EH (cell line): ENCODE measurements at places on chromosomes 6 and 20.

GRCh38 chr6:162078126-162078525 lies 649.4 kb downstream of the PRKN start:
- no peak for DNase-seq

GRCh38 chr6:119347466-119348095 lies 2.0 kb downstream of the MAN1A1 start:
- DNase-seq = no peak

- DNase-seq = no peak
Observed at GRCh38 chr6:68575765-68576439, 59.2 kb upstream of the ADGRB3 start.

GRCh38 chr20:63270606-63271325 lies 1.8 kb upstream of the ARFGAP1 start:
- DNase-seq = no peak

DNA sequence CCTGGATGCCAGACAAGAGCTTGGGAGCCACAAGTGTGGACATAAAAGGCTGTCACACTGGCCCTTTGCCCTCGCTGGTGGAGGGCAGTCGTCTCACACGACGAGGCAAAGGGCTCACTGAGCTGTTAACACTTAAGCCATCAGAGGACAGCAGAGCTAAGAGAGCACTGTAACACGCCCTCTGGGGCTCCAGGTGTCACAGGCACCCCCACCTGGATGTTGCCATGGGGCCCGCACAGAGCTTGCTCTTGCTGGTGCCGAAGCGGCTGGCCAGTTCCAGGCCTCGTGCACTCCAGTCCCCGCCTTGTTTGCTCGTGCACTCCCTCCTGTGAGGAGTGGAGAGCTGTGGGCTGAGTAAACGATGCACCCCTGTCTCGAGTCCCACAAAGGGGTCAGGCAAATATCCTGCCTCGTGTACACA lies 37.4 kb downstream of the SLC35D3 start:
- no peak for DNase-seq

DNA sequence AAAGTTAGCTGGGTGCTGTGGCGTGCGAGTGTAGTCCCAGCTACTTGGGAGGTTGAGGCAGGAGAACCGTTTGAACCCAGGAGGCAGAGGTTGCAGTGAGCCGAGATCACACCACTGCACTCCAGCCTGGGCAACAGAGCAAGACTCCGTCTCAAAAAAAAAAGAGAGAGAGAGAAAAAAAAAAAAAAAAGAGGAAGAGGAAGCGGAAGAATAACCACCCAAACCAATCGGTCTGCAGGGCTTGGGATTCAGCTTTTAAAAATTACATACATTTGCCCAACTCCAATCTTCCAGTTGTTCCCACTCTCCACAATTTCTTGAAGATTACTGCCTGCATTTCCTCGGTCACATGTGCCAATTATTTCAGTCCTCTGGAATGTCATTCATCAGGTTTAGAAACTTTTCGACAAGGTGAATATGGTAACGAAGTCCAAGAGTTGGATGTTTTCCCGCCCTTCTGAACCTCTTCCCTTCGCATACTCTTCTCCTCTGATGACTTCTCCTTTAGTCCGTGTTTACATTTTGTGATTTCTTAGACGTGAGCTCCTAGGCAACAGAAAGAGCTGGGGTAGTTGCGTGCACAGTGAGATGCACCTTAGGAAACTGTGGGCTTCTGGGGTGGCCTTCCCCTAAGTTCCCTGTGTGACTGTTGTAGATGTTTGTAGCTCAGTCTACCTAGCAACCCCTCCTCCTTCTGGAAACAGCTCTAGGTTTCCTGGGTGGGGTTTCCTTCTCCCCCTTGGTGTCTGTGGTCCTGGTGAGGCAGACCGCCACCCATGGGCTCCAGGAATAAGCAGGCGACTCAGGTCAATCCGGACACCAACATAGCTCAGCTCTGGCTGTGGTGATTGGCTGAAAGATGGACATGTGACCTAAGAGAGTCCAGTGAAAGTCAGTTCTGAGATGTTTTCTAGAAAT lies 63.0 kb upstream of the NCOA3 start:
- no peak for DNase-seq

- no peak for DNase-seq
Observed at GRCh38 chr20:19936466-19937200, 80.5 kb upstream of the NAA20 start.

GRCh38 chr6:12842114-12842513 lies 125.5 kb downstream of the PHACTR1 start:
- peak; percentile 26 for DNase-seq

DNA sequence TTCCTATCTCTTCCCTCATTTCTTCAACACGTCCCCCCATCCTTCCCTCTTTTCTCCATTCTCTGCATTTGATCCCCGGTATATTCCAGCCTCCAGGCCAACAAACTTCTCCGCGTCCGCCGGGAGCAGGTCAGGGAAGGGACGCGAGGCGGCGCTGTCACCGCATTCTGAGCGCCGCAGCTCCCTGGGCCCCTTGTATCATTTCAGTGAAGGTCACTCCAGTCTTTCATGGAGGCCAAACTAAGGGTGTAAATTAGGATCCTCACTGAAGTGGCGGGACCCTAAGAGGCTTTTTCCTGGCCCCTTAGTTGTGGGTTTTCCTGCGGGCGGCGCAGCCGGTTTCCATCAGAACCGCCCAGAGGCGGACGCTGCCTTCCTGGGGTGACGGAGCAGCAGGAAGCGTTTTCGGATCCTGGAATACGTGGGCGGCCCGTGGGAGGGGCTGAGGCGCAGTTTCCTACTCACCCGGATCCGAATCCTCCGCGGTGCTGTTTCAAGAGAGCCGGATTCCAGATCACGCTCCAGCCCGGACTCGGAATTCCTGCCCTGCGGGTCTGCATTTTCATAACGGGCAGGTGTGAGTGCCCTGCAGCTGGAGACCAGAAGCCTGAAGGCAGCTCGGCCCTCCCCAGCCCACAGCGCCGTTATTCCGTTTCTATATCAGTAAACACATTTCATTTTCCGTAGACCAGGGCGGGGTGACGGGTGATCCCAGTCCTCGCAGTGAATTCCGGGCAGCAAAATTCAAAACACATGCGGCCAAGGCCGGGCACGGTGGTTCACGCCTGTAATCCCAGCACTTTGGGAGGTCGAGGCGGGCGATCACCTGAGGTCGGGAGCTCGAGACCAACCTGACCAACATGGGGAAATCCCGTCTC lies 3.6 kb upstream of the MICA start:
- peak; percentile 90 for DNase-seq

- DNase-seq = no peak
Observed at GRCh38 chr6:90157441-90157840, 139.2 kb downstream of the BACH2 start.

DNA sequence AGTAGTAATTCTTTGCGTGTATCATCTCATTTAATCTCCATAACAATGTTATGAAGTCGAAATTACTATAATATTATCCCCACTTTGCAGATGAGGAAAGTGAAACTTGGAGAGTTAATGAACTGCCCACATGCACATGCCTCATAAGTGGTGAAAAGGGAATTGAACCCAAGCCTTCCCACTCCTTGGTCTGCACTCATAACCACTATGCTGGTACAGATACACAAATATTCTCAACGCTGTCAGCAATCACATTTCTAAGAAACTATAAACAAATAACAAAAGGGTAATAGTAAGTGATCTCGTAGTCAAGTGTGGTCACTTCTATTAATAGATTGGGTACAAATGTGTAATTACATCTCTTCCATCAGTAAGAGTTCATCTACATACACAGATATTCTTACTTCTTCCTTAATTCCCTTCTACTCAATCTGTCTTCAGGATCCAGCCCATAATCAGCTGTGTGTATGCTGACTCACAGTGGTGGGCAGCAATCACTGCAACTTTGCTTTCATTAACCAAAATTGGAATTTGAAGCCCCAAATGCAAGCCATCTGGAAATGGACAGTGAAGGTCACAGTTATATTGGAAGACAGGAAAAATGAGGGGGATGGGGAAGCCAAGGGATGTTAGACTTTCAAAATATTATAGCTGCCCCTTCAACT lies 6.6 kb downstream of the PRSS35 start:
- peak; percentile 42 for DNase-seq

DNA sequence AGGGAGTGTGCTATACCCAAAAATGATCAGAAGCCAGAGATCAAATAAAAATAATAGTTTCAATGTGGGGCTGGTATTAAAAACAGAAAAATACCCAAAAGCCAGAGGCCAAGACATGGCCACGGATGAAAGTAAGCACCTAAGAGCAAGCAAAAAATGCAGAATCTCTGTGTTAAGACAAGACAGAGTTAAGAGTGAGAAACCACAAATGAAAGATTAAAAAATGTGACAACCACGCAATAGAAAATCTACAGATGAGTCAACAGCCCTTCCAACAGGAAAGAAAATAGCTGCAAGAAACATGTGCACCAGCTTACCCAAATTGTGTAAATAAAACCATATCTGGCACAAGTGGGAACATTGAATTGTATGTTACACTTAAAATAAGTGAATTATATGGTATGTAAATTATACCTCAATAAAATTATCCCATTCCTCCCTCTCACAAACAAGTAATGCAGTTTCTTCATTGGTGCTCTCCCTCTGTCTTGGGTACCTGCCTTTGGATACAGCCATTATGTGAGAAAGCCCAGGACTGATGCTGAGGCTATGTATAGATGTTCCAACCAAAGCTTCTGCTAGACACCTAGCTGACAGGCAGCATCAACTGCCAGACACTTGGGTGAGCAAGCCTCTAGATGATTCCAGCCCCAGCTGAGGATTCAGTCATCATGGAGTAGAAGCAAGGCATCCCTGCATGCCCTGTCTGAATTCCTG lies 55.3 kb upstream of the UFL1 start:
- DNase-seq = no peak

- DNase-seq = no peak
Observed at GRCh38 chr6:26163427-26164119, 76.3 kb downstream of the HFE start.

- DNase-seq = no peak
Observed at GRCh38 chr6:48782225-48782624, 671.2 kb upstream of the PTCHD4 start.

GRCh38 chr6:48111143-48111506 lies at the start of gene PTCHD4:
Gene PTCHD4, minus strand, starts transcription at chr6:48111197. Its CDS starts 42,240 bp downstream, at chr6:48068957.
- peak; percentile 43 for DNase-seq

GRCh38 chr6:22313796-22314195 lies 17.0 kb upstream of the PRL start:
- DNase-seq = no peak

DNA sequence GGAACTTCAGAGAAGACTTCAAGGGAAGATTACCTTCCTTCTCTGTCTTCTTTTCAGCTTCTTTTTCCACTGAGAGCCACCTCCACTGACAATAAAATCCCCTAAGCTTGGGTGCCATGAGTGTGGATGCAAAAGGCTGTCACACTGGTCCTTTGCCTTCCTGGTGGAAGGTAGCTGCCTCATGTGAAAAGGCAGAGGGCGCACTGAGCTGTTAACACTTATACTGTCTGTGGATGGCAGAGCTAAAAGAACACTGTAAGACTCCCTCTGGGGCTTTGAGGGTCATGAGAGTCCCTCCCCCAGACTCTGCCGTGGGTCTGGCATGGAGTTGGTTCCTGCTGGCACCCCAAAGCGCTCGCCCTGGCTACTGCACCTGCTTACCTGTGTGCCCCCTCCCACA lies 536.7 kb upstream of the IMPG1 start:
- no peak for DNase-seq

DNA sequence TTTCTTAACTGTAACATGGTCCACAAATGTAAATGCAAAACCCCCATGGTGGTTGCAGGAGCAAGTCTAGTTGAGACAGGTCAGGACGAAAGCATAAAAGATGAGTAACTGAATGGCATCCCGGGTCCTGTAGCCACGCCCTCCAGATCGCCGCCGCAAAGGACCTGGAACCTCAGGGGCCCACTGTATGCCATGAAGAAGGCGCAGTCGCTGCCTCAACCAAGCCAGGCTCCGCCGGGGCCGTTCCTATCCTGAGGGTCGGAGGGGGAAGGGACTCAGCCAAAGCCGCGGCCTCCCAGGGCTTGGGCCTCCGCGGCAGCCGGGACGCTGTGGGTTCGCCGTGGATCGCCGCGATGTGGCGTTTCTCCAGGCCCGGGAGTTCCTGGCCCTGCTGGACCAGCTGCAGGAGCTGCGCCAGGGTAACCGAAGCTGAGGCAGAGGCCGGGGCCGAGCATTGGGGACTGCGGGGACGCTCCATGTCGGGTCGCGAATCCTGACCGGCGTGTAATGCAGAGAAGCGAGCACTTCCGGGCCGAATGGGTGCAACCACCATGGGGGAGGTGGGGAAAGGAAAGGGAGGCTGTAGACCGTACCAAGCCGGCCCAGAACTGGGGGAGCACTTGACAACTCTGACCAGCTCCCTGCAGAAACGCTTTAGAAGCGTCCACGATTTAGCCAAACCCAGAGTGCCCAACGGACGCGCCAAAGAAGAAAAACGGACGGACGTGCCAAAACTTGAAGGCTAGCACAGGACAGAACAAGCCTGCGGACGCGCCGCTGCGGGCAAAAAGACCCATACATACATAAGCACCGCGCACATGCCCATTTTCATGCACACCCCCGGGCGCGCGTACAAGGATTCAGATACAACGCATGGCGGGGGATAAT lies 11.1 kb downstream of the RPL7L1 start:
- DNase-seq = peak; percentile 97

DNA sequence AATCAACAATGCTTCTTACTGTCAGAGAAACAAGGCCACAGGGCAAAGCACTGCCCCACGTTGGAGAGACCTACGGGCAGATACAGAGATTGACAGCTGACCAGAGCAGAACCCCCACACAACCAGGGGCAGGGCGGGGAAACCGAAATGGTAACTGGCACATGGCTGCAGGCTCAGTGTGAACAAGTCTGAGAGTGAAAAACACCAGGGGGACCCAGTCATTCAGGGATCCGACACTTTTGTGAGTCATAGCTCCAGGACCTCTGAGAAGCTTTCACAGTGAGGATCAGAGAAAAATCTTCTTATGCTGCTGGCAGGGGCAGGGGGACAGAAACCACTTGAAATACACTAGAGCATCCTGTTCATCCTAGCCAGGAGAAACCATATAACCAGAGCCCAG lies 254.2 kb downstream of the C6orf118 start:
- DNase-seq = no peak

DNA sequence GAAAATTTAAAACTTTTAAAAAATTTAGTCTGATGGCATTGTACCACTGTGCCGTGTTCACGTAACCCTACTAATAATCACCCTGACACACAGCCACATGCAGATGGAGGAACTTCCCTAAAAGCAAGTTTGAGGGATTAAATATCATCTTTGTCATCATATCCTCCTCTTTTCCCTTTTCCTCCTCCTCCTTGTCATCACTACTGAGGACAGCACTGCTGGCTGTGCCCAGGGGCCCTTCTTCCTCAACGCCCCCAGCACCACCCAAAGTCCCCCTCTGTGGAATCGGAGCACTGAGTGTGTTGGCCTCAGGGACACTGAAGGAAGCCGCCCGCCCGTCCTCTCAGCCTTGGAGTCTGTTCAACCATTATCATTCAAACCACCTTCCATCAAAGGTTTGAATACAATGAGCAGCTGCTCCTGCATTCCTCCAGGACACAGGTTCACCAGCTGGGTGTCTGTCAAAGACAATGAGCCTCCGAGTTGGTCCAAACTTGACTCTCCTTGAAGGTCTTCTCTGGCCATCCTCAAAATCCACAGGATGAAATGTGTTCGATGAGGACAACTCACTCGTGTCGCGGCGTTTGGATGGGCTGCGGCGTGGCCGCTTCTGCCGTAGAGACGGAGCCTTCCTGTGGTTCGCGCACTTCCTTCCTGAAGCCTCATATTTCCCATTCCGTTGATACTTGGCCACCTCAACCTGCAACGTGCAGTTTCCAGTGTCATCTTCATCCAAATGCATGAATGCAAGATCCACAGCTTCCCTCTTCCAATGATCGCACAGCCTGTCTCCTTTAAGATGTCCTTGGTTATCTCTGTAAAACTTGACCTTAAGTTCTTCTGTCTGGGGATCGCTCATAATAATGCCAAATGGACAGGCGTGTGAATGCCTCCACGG lies 23.3 kb downstream of the NQO2 start:
- DNase-seq = peak; percentile 25
